ENCODE measurements at places on chromosomes 12 and 14.

GRCh38 chr14:98580131-98580678 is 691.8 kb downstream of the BCL11B start:
- peak; percentile 15 for DNase-seq

DNA sequence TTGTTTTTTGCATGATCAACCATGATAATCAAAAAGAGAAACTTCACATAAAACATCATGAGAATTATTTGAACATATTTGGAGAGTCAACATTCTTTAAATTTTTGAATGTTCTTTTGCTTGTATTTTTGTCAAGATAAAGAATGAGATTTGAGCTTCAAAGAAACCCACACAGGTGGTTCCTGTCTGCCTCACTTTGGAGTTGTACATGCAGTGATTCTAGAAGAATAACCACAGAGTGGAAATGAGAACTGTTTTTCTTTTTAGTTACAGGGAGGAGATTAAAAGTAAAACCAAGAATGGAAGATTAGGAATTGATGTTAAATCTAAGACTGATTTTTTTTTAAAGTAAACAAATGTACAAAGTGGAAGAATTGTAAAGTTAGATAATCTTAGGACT is 2.3 kb upstream of the ZNF705A start:
- DNase-seq, result no peak

DNA sequence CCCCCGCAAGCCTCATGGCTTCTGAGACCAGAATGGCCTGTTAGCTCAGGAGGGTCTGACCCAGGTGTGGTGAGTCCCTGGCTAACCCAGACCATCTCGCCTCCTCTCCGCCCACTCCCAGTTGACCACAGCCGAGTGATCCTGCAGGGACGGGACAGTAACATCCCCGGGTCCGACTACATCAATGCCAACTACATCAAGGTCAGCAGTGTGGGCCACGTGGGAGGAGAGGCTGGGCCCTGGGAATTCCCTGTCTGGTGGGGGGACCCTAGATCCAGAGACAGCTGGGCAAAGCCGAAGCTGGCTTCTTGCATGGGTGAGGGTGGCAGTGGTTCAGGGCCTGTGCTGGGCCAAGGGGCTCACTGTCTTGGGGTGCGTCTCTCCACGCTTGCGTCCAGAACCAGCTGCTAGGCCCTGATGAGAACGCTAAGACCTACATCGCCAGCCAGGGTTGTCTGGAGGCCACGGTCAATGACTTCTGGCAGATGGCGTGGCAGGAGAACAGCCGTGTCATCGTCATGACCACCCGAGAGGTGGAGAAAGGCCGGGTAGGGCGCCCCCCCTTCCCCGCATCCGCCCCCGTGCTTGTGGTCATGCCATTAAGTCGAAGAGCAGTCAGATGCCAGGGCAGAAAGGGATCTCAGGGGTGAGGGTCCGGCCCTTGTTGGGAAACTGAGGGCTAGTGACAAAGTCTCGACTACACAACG is 5.0 kb downstream of the PTPN6 start:
- no peak for DNase-seq

GRCh38 chr12:6962285-6963015 is 8.0 kb downstream of the PHB2 start:
- DNase-seq, result no peak

GRCh38 chr12:103884316-103884715 is 43.3 kb upstream of the NT5DC3 start:
- DNase-seq, result peak; percentile 56

GRCh38 chr14:34363733-34364134 is 98.3 kb downstream of the SPTSSA start:
- no peak for DNase-seq

DNA sequence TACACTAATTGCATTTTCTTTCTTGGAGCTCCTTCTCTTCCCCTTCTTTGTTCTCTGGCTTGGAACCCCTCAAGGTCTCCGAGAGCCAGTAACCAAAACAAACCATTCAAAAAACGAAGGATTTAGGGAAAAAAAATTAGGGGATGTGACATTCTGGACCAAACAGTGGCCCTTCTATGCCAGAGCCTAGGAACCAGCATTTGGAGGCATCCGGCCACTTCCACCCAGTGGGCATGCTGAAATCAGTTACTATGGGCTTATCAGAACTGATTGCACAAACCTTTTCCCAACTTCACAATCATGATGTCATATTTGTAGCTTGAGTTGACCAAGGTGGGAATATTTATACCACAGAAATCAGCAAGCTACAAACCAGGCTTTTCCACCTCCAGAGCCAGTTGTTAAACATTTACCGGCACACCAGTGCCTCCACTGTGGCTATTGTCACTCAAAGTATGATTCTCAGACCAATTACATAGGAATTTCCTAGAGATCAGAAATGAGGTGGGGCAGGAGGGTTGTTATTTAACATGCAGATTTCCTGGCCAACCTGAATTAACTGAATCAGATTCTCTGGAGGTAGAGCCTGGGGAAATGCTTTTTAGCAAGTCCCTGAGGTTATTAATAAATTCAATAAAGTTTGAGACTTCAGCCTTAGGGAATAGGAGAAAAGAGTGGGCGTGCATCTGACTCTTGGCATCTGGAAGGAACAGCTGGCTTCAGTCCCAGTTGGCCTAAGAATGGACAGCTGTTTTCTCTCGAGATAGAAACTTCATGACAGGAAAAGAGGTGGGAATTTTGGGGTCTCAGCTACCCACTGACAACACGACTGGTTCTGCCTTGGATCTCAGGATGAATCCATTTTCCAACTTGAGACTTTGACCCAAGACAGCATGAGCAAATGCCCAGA is 273.9 kb downstream of the ZFP36L1 start:
- no peak for DNase-seq

- DNase-seq, result no peak
These were observed 371.7 kb upstream of the KITLG start for GRCh38 chr12:88951860-88952561.

GRCh38 chr14:73829526-73830431 is 21.9 kb upstream of the PTGR2 start:
- peak; percentile 27 for DNase-seq

DNA sequence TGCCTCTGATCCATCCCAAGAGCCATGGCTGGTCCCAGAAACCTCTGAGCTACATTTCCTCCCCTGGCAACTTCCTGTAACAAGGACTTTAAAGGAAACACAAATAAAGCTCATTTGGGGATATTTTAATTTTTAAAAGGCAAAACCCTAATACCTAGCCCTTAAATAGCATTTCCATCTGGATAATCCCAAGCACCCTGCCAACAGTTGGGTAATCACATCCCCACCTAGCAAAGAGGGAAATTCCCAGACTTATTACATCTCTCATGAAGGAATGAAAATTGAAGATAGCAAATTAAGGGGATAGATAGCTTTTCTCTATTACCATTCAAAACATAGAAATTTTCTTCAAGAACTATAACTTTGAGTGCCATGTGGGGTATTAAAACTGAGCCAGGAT is 213.7 kb upstream of the BMP4 start:
- no peak for DNase-seq

- DNase-seq, result no peak
These were observed 64.1 kb downstream of the KIAA0586 start for GRCh38 chr14:58491593-58491992.

GRCh38 chr14:67442139-67442906 is 30.4 kb upstream of the PLEK2 start:
- DNase-seq, result no peak

DNA sequence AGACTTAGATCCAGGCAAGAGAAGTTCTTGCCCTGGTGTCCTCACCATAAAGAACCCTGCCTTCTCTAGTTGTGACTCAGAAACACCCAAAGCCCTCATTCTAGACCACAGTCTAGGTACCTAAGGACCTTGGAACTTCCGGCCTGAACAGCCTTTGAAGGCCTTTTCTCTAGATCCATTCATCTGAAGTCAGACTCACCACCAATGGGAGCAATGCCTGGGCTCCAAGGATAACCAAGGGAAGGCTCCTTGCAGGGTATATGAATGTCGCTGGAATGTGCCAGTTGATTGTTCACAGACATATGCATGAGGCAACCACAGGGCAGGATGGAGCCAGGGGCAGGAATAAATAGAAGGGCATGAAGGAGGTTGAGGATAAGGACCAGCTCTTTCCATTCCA is 86.3 kb downstream of the PLCZ1 start:
- DNase-seq, result no peak

- DNase-seq, result peak; percentile 27
These were observed 1.0 kb downstream of the BLTP3B start for GRCh38 chr12:100141666-100141997.

- DNase-seq, result peak; percentile 43
These were observed 20.5 kb upstream of the FBRSL1 start for GRCh38 chr12:132469423-132469822.

- no peak for DNase-seq
These were observed 35.1 kb downstream of the NR1H4 start for GRCh38 chr12:100508751-100509150.

DNA sequence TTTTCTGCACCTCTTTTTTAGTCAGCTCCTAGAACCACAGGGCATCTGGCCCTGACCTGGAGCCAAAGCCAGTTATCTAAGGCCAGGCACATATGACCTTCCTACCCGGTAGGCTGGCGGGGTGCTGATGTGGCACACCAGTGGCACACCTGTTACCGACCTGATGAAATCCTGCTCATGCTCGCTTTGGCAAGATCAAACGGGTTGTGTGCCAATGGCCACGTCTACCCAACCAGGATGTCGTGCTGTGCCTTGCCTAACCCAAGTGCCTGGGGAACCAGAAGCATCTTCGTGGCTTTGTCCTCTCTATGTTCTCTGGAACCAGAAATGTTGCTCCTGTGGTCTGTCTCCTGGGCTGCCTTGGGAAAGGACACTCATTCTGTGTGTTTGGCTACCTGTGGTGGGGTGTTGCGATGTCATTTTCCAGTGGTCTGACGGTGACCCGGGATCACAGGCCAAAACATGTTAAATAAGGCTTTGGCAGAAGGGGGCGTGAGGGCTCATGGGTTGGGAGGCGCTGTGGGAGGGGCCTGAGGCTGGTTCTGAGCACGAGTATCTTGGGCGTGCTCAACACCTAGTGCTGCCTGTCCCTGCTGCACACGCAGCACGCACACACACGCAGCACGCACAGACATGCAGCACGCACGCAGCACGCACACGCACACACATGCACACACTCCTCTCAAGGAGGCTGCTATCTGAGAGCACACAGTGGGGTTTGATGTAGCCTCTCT is 27.9 kb downstream of the CCNK start:
- no peak for DNase-seq

- DNase-seq, result no peak
These were observed 47.1 kb downstream of the FLRT2 start for GRCh38 chr14:85576848-85577542.

DNA sequence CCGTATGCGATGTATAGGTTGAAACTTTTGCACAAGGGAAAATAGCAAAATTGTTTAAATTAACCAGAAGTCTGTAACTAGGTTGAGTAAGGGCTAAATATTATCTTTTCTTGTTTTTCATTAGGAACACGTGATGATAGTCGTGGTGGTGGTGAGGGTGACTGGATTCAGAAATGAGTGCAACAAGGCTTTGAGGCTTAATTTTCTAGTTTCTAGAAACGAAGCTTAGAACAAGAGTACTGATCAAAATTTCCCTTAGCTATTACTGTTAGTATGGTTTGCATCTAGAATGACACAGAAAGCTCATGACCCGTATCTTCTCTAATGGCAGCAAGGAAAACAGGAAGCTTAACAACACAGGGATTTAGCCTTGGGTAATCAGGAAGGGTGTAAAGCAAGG is 7.0 kb downstream of the SLIRP start:
- DNase-seq, result no peak

GRCh38 chr12:76685246-76685678 is 78.7 kb upstream of the ZDHHC17 start:
- peak; percentile 3 for DNase-seq

DNA sequence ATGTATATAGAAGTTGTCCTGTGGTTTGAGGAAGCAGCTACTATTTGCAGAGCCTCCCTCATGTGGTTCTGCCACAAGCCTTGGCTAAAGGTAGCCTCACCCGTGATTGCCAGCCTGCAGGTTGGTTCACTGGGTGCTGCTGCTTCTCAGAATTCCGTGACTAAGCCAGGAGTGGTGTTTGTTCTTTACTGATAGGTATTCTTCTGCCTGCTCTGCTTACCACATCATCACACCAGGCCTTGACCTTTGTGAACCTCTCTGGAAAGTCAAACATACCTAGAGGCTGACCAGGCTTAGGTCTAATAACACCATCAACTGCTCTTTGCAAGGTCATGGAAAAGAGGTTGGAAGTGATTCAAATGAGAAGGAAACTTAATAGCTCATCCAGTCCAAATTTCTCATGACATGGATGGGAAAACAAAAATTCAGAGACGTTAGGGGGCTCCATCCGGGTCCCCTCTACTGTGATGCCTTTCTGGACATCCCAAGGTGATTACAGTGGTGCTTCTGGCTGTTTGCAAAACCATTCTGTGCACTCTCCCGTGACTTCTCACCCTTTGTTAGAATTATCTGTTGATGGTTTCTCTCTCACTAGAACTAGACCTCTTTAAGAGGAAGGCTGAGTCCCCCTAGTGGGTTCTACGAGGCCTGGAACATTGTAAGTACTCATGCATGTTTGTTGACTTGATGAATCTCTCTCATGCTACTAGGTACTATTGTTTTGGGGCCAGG is 8.5 kb upstream of the SOCS2 start:
- DNase-seq, result no peak

DNA sequence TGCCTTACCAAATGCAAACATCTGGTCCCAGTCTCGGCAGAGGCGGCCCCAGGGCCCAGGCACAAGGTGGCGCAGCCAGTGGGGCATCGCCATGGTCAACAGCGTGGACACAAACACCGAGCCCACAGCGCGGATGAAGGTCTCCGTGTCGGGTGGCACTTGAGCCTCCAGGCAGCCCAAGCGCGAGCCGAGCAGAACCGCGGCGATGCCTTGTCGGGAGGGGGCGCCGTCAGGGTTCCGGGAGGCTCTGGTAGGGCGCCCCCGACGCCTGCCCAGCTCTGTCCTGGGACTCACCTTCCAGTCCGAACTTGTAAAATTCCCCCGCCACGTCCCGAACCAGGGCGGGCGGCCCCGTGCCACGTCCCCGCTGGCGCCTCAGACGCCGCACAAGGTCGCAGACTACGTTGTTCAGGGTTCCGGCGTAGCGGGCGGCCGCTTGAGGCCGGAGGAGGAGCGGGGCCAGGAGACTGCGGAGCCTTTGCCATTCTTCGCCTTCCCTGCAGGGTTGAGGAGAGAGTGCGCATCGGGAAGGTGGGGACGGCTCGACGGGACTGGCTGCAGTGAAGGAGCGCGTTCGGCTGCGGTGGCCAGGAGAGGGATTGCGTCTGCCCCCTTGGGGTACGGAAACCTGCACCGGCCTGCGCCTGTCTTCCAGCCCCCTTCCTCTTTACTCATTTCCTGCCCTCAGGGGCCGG is 1.7 kb downstream of the CYP27B1 start:
- DNase-seq, result peak; percentile 72

All from CD4-positive, alpha-beta T cell treated with Interleukin-17A for 4 hours (primary cell).